DMS153 (cell line): ENCODE measurements at places on chromosomes 12 and 14.
A peak's percentile ranks its signal among the peaks of the same experiment; 100 is the strongest.

GRCh38 chr12:78062786-78063185 is 232.1 kb downstream of the NAV3 start:
- no peak for DNase-seq

- DNase-seq = no peak
These were observed at the start of gene ITGA5 for GRCh38 chr12:54419088-54419887. Gene ITGA5 (minus strand): TSS chr12:54419266. CDS start chr12:54419198, 68 bp downstream.

DNA sequence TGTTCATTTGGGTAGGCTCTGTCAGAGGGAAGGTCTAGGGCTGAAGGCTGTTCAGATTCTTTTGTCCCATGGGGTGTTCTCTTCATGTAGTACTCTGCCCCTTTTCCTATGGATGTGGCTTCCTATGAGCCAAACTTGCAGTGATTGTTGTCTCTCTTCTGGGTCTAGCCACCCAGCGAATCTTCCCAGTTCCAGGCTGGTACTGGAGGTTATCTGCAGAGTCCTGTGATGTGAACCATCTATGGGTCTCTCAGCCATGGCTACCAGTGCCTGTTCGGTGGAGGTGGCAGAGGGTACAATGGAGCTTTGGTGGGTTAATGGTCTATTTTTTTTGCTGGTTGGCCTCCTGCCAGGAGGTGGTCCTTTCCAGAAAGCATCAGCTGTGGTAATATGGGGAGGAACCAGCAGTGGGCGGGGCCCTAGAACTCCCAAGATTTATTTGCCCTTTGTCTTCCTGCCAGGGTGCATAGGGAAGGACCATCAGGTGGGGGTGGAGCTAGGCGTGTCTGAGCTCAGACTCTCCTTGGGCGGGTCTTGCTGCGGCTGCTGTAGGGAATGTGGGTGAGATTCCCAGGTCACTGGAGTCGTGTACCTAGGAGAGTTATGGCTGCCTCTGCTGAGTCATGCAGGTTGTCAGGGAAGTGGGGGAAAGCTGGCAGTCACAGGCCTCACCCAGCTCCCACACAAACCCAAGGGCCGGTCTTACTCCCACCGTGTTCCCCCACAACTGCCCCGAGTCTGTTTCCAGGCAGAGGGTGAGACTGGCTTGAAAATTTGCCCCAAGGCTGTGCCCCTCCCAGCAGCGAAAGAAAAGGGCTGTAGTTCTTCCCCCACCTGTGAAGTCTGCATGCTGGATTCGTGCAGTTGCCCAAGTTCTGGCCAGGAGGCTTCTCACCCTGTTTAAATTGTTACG is 17.5 kb downstream of the MTRFR start:
- DNase-seq = peak; percentile 80

DNA sequence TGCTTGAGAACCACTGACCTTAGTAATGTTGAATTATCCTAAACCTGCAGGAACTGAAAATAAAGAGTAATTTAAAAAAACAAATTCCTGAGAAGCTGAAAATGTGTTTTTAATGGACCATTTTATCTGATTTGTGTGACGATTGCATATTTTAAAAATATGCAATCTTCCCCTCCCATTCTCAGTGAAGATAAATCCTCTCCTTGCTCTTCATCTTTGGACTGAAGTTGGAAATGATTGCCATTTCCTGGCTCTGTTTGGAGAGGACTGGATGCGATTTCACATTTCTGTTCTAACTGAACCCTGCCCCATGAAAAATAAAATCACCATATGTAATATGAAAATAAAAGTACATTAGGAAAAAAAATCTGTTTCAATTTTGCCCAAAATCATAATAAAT is 216.3 kb downstream of the SLC6A15 start:
- DNase-seq = no peak

GRCh38 chr12:105090361-105090760 is 6.1 kb upstream of the ALDH1L2 start:
- DNase-seq = no peak

DNA sequence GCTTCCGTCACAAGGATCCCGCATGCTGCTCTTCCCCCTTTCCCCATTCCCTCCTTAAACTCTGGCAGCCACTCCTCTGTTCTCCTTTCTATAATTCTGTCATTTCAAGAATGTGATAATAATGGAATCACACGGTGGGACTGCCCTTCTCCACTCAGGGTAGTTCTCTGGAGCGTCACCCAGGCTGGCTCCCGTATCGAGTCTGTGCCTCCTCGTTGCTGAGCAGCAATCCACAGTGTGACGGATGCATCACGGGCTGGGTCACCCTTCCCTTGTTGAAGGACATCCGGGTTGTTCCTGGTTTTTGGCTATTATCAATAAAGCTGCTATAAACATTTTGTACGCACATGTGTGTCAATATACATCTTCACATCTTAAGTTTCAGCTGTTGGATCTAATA is 5.7 kb upstream of the SYNE3 start:
- no peak for DNase-seq

DNA sequence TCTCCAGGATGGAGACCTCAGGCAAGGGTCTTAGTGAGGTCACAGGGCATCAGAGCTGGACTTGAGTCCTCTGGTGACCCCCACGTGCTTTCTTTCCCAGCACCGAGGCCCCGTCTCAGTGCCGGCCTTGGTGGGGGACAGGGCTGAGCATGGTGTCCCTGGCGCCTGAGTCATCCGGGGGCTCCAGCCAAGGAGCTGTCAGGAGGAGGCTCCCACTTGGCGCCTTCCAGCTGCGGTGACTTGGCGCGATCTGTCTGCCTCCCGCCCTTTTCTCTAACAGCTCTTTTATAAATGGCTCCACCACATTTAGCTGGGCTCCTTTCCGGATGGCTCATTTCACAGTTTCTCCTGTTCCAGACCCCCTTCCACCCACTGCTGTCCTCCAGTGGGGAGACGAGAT is 60.4 kb downstream of the PRMT8 start:
- DNase-seq = no peak

GRCh38 chr12:25816637-25817036 is 141.8 kb upstream of the RASSF8 start:
- no peak for DNase-seq

DNA sequence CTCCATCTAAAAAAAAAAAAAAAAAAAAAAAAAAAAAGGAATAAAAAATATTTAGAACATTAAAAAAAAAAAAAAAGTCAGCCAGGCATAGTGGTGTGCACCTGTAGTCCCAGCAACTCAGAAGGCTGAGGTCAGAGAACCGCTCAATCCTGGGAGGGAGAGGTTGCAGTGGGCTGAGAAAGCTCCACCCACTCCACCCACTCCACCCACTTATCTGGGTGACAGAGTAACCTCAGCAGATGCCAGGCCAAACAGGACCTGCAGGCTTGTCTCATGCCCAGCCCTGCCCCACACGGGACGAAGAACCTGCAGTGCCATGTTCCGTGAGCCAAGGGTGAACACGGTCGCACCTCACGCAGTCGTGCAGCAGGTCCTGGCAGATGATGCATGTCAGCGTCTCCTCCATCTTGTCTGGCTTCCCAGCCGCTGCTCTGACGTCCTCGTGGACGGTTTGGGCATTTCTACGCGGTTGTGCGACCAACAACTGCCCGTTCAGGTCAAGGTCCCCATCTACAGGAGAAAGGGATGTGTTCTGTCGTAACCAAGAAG is 28.6 kb downstream of the CHFR start:
- no peak for DNase-seq

GRCh38 chr12:98185606-98186005 is 329.8 kb upstream of the TMPO start:
- DNase-seq = no peak

- no peak for DNase-seq
These were observed 164.0 kb upstream of the PZP start for GRCh38 chr12:9372202-9372601.

- DNase-seq = no peak
These were observed 192.2 kb upstream of the C14orf180 start for GRCh38 chr14:104387022-104388010.

DNA sequence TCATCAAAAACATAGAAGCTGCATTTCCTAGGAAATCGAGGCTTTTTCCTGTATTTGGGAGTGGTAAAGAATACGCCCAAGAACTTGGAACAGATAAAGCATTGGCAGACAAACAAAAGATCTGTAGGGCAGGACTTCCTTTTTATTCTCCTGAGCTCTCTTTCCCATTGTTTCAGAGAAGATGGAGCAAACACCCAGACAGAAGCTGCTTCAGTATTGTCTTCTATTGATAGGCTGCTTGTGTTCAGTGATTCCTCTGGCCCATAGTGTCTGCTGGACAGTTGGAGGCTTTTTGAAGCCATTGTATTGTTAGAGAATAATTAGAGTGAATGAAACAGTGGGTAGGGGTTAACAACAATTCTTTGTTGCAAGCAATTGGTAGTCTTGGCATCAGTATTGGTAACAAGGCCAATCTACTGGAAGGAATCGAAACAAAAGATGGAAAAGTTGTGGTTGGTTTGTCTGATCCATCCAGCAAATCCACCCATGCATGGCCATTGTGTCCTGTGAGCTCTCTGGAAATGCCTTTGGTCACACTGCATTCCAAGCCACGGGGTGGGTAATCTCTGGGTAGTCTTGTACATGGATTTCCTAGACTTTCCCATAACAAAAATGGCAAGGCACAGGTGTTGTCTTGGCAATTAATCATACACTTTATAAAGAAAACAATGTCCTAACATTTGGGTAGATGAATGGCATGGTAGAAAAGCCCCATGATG is 424.8 kb downstream of the RAD51B start:
- no peak for DNase-seq

GRCh38 chr14:72401632-72402376 is 469.6 kb downstream of the RGS6 start:
- DNase-seq = no peak

- no peak for DNase-seq
These were observed 52.2 kb downstream of the GOLGA5 start for GRCh38 chr14:92846162-92846897.

- no peak for DNase-seq
These were observed 11.5 kb upstream of the SFSWAP start for GRCh38 chr12:131699434-131699833.

DNA sequence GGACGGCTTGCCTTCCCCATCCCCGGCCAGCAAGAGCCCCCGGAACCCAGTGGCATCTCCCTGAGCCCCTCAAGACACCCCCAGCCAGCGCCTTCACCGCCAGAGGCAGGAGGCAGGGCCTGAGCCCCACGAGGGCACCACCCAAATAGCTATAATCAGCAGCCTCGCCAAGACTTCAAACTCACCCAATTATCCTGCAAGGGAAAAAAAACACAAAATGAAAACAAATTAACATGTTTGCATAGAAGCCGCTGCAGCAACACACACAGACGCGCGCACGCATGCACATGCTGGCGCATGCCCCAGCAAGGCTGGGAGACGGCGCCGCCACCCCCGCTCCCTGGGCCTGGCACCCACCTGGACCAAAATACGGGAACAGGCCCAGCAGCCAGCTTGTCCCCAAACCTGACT is 15.8 kb downstream of the FAM222A start:
- DNase-seq = no peak

- DNase-seq = no peak
These were observed 651 bp downstream of the PFKM start for GRCh38 chr12:48119834-48120195.

- no peak for DNase-seq
These were observed 172.2 kb downstream of the NAV3 start for GRCh38 chr12:78002878-78003277.

- no peak for DNase-seq
These were observed 175.8 kb downstream of the TTC8 start for GRCh38 chr14:89000007-89000942.

GRCh38 chr12:45934956-45935355 is 55.4 kb downstream of the SCAF11 start:
- DNase-seq = no peak

DNA sequence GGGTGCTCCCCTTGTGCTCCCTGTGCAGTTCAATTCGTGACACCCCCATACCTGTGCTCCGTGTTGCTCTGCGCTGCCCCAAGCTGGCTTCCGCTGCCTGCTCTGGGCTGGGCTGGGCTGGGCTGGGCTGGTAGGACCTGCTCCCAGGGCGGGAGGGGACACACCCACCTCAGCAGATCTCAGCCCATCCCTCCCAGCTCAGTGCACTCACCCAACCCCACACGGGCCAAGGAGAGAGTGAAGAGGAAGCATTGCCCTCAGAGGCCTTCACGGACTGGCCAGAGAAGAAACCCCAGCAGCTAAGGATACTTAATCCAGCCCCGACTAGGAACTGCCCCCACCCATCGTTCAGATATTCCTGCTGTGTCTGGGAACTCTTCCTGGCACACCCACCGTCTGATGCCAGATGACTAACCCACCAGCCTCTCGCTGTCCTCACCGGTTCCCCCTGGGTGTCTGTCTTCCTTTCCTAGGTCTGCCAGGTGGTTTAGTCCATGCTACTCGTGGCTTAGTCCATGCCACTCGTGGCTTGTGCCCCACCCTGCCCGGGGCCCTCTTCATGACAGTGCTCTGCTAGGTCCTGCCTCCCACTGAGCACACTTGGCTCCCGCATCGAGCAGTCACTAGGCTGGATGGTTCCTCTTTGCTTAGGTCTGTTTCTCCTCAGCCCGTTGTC is at the start of gene LPAR5:
LPAR5 (minus strand) TSS at position 104 of the 676 bp plus-strand sequence. CDS start 14,711 bp downstream, outside the sequence.
- no peak for DNase-seq

DNA sequence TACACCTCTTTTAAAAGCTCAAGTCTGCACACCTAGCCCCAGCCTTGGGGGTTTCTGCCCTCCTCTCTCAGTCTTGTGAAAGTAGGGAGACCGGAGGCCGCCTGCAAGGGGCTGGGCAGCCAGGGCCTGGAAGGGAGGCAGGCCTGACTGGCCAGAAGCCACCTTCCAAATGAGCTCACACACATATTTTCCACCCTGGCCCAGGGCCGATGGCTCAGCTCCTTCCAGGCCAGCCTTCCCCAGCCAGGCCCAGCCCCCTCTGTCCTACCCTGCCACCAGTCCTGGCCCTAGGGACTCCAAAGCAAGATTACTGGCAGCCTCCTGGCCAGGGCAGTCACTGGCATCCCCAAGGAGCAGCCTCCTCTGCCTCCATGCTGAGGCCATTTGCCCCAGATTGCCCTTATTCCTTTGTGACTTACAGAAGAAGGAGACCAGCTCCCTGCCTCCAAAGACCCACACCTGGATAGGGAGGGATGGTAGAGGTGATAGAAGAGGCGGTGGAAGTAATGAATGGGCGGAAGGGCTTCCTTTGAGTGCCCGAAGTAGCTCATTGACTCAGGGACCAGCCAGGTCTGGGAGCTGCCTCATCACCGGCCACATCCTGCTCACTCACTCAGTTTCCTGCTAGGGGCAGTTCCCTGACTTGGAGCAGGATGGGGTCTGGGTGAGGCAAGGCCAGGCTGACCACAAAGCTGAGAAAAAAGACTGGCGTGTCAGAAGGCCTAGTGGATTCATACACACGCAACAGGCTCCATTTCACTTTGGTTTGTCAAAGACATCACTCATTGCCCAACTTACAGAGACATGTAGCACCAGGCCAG is 14.8 kb downstream of the MMP14 start:
- DNase-seq = no peak

- DNase-seq = no peak
These were observed 33.9 kb downstream of the SPTLC2 start for GRCh38 chr14:77582511-77582910.

DNA sequence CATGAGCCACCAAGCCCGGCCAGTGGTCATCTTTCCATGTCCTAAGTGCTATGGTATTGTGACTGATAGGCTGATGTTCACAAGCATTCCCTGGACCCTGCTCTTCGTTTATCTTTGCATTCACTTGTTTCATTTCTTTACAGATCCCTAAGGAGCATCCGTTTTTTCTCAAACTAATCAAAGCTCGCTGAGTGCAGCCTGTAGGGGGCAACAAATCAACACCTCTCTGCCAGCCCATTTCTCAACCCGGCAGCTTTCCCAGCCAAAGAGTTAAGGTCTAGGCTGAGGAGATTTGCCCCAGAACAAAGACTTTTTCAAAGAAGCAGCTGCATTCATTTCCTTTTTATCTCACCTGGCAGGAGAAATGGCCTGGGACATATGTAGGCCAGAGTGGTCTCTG is 12.1 kb downstream of the SIRT4 start:
- no peak for DNase-seq

- DNase-seq = no peak
These were observed 37.9 kb upstream of the SINHCAF start for GRCh38 chr12:31363831-31364230.
